ENCODE measurements at places on chromosomes 1 and 21.

DNA sequence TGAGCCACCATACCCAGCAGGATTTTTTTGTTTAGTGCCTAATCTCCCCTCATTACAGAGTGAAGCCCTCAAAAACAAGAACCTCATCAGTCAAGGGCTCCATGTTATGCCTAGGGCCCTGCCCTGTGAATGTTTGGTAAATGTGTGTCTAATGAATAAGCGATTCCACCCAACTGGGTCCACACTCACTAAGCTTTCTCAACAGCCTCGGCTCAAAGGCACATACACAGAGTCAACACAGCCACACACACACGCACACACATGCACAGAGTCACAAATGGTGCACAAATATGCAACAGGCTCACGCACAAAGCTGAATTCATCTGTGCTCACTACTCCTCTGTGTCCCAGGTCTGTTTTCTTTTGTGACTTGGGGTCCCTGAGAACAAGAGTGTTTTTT is 11.7 kb upstream of the SYNC start:
- DNase-seq: no peak

DNA sequence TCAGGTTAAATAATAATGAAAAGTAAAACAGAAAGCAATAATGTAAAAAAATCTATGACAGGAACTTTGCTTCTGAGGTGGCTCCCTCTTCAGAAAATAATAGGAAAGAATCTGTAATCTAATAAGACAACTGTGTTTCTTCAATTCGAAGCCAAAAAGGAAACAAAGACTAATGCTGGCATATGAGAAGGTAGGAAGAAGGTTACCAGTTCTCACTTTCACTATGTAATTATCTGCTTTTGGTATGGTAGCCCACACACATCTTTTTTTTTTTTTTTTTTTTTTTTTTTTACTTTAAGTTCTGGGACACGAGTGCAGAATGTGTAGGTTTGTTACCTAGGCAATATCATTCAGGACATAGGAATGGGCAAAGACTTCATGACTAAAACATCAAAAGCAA is 47.1 kb downstream of the COP1 start:
- DNase-seq: no peak

- DNase-seq: peak; percentile 51
These were observed 80.0 kb downstream of the CAMK2N1 start for GRCh38 chr1:20405893-20406604.

DNA sequence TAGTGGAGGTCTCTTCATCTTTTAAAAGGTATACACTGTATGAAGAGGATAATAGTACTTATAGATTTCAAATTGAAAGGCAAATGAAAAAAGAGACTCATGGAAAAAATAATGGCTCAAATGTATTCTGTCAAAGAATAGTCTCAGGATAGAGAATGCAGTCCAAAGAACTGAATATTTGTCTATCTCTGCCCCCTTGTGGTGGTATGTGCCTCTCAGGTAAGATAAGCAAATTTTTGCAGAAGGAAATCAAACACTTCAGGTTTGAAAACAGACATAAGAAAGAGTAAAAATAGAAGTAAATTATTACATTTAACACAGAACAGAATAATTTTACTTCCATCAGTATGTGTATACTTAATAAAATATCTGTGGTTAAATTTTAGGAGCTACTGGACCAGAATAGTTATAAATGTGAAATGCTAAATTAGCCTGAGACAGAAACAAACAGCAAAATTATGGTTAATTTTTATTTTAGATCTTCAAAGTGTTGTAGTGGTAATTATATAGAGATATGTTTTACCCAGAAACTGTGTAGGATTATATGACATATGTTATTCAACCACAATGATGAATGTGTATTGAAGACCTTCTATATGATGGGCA is 164.4 kb upstream of the PALMD start:
- DNase-seq: peak; percentile 50

GRCh38 chr1:83747853-83748482 is 251.0 kb downstream of the TTLL7 start:
- DNase-seq: no peak

GRCh38 chr1:155979597-155980343 is 1.4 kb upstream of the ARHGEF2 start:
- DNase-seq: no peak

GRCh38 chr1:160577671-160578070 is 1.6 kb downstream of the CD84 start:
- no peak for DNase-seq

GRCh38 chr1:13786541-13786940 is 86.6 kb downstream of the PRDM2 start:
- no peak for DNase-seq

DNA sequence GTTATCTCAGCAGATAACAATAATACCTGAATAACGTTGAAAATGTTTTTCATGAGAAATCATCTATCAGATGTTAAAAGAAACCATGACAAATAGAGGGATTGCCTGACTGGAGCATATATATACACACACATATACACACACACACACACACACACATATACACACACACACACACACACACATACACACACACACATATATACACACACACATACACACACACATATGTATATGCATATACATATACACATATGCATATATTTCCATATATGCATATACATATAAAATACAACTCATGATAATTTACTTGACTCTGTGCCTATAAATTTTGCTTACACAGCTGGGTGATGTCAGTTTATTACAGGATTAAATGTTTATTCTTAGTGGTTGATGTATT is 847.3 kb upstream of the ADAMTS5 start:
- no peak for DNase-seq

DNA sequence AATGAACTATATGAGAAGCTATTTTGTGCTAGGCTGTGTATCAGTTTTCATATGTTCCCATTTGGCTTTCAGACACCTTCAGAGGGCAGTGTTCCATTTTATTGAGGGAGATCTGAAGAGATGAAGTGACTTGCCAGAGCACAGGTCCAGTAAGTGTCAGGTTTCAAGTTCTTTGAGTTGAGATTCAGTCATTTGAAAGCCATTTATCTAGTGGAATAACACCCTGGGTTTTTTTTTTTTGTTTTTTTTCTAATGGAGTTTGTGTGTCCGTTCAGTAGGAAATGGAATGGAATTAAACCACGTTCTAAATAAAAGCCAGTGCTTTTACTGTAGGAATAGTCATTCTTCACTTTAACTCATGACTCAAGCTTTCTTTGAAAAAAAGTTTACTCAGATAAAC is 652.9 kb upstream of the USP24 start:
- DNase-seq: peak; percentile 44

Measured in SJSA1 (cell line).